Daoy (cell line): ENCODE measurements at places on chromosomes 11 and 22. TPM values are rescaled to one million over a fixed set of nuclear protein-coding genes. Genes with fewer than 3 reads are reported as not detected.

Gene KCNA4
- total RNA-seq: 0.11 and 0.48 TPM in 2 replicates

Gene TRIM29
- total RNA-seq: 0.06 TPM in 1 of 2 replicates, not detected in the other

Gene MGAT3
- total RNA-seq: 0.15 and 0.86 TPM in 2 replicates

Gene KLHL35
- total RNA-seq: 8.7 and 12.3 TPM in 2 replicates

Gene APOA5
- total RNA-seq: not detected in 2 replicates

Gene BEST1
- 0.65 TPM in 1 of 2 replicates, not detected in the other for total RNA-seq

Gene APOL4
- not detected in 2 replicates for total RNA-seq

Gene CRYBA4
- not detected in 2 replicates for total RNA-seq

Gene SMTNL1
- not detected in 2 replicates for total RNA-seq

Gene MS4A1
- total RNA-seq: not detected in 2 replicates
